Stimulated activated CD8-positive, alpha-beta memory T cell treated with anti-CD3 and anti-CD28 coated beads, Interleukin-2, amount 100 ng/mL, for 48 hours (primary cell): ENCODE measurements at places on chromosomes 6 and 20.
A peak's percentile ranks its signal among the peaks of the same experiment; 100 is the strongest.

- DNase-seq = peak; percentile 33
Observed at GRCh38 chr20:36629719-36630681, 16.0 kb downstream of the SLA2 start.

GRCh38 chr6:18835976-18836375 lies 448.8 kb downstream of the RNF144B start:
- no peak for DNase-seq

DNA sequence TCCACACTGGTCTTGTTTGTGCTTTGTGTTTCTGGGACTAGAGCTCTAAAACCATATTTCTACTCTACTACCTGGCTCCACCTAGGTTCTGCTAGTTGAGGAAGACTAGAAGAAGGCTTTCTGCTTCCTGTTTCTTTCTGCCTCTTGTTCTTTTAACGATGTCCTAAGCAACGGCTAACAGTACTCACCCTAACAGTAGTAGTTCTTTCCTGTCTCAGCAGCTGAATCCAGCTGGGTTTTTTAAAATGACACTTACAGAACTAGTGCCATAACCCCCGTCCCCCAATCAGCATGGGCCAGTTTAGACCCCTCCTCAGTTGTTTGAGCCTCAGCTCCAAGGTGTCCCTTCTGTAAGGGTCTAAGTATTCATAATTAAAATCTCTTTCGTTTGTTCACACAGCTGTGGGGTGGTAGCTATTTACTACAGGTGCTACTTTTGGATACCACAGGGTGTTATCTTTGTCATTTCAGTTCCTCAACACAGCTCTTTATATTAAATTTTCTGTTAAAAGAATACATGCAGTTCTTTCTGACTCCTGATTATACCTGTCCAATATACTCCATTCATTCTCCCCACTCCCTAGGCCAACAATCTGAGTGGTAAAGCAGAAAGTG lies 790.2 kb downstream of the DHX35 start:
- DNase-seq = no peak

- no peak for DNase-seq
Observed at GRCh38 chr6:35972471-35973367, 51.7 kb downstream of the SLC26A8 start.

DNA sequence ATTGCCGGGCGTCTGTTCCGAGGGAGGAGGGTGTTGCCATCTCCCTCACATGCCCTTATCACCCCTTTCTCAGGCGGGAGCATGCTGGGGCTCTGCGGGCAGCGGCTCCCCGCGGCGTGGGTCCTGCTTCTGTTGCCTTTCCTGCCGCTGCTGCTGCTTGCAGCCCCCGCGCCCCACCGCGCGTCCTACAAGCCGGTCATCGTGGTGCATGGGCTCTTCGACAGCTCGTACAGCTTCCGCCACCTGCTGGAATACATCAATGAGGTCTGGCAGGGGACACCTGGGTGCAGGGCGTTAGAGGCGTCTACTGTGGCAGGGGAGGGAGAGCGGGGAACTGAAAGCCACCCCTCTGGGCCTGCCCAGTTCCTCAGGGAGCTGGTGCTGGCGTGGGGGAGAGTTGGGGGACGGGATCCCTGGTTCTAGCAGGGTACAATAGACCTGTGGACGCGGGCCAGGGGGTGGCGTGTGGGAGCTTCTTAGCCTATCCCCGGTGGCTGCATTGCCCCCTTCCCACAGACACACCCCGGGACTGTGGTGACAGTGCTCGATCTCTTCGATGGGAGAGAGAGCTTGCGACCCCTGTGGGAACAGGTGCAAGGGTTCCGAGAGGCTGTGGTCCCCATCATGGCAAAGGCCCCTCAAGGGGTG lies 697 bp downstream of the PPT2 start:
- no peak for DNase-seq

GRCh38 chr6:165745492-165745891 lies 82.5 kb upstream of the PDE10A start:
- no peak for DNase-seq

GRCh38 chr20:49560646-49561045 lies 7.3 kb downstream of the PTGIS start:
- no peak for DNase-seq

GRCh38 chr6:152091201-152091600 lies 283.7 kb downstream of the ESR1 start:
- no peak for DNase-seq

DNA sequence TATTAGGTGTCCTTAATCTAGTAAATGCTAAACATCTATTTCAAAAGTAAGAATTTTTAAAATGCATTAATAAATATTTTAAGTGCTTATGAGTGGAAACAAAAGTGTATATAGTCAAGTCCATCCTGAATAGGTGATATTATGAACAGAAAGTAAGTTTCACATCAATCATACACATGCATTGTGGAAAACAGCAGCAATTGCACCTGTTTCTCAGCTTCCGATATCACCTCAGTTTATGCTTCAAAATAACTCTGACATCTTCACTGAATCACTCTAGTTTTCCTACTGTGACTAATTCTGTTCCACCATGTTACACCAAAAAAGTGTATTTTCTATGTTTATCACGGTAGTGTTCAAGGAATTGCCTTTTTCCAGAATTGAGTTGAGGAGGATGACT lies 172.6 kb upstream of the MANEA start:
- no peak for DNase-seq

GRCh38 chr6:71239694-71240093 lies 48.9 kb upstream of the OGFRL1 start:
- DNase-seq = no peak

- no peak for DNase-seq
Observed at GRCh38 chr20:47276851-47277534, 79.5 kb downstream of the ZMYND8 start.

DNA sequence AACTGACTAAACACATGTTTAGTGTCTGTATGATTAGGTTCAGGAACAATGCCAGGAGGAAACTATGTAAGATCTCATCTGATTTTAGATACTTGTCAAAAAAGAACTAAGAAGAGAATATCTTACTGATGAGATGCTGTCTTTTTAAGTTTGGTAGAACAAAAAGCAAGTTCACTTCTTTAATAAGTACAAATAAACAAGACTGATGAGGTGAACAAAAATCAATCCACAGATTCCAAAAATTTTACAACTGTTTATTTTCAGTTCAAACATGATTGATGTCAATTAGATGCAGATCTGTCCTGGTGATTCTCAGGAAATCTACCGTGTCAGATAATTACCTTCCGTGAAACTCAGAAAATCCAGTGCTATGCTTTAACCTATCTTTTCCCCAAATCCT lies 24.9 kb downstream of the EPHA7 start:
- no peak for DNase-seq

DNA sequence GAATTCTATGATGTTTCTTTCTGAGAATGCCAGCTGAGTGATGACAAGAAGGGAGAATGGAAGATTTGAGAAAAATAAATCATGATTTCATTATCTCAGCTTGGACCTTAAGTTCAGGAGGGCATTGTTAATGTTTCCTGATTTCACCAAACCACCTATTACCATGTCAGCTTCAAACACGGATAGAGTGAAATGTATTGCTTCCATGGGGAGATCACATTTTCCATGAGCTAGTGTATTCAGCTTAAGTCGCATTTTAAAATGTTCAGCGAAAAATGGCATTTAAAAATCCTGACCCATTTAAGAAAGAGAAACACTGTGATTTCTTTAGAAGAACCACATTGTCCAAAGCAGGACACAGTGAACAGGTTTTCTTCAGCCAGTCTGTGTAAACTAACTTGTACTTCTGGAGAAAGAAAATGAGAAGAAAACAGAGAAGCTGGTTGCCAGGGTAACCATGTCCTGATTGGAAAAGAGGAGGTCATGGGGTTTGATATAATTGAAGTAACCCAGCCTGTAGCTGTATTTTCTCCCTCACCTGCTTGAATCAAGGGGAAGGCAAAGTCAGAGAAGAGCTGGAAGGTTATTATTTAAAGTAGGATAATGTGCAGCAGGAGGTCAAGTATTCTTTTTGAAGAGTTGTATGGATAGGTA lies 684.1 kb upstream of the NRSN1 start:
- no peak for DNase-seq

- no peak for DNase-seq
Observed at GRCh38 chr6:160424256-160424655, 76.1 kb downstream of the SLC22A3 start.

- no peak for DNase-seq
Observed at GRCh38 chr20:60213126-60213893, 255.1 kb downstream of the CDH26 start.

DNA sequence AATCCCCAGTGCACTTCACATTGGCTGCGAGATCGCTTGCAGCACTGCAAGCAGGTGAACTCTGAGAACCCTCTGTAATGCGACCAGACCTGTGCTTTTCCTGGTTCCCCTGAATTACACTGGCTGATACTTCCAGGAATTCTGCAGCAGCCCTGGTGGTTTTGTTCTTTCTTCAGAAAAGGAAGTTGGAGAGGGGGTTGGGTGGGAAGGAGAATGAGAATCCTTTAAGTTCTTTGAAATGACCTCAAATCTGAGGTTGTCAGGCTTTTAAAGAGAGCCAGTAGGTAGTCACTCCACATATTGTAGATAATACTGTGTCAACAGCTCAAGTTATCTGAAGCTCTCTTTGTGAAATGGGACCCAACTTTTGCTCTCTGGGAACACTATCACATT lies 62.4 kb downstream of the GCNT2 start:
- no peak for DNase-seq

- DNase-seq = no peak
Observed at GRCh38 chr6:166589786-166590574, 3.5 kb upstream of the RAMACL start.

DNA sequence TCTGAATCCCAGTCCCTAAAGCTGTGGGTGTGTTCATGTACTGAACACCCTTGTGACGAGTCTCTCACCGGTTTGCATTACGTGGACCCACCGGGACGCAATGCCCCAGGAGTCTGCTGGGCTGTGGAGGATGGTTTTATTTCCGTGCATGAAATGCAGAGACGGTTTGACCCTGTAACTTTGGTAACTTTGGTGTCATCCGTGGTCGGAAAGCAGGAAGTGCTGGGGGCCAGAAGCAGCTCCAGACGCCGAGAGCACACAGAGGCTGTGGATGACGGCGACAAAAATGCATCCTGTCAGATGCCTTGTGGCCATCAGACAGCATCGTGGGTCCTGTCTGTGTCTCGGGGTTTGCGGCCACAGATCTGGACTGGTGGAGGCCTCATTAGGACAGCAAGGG lies 7.2 kb downstream of the BHLHE23 start:
- DNase-seq = no peak

DNA sequence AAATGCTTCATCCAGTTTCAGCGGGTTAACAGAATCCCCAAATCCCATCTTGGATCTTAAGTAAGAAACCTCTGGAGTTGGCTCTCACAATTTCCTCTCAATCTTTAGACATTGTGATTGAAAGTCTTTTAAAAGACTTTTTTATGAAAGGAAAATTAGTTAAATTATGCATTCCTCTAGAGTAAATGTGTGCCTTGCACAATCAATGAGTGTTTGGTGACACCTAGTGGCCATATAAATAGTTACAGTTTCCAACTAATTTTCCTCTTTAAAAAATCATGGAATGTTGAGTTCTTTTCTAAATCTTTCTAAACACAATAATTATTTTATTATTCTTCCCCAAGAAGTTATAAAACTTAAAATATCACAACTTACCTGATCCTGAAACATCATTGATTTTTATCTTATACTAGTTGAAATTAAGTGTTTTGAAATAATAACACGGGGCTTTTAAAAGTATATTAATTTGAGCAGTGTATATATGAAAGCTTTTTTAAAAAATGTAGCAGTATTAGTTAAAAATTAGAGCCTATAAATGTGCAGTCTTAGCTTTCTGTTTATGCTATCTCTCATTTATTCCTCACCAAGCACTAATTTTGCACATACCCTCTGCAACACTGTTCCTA lies 66.4 kb downstream of the PKHD1 start:
- DNase-seq = no peak

DNA sequence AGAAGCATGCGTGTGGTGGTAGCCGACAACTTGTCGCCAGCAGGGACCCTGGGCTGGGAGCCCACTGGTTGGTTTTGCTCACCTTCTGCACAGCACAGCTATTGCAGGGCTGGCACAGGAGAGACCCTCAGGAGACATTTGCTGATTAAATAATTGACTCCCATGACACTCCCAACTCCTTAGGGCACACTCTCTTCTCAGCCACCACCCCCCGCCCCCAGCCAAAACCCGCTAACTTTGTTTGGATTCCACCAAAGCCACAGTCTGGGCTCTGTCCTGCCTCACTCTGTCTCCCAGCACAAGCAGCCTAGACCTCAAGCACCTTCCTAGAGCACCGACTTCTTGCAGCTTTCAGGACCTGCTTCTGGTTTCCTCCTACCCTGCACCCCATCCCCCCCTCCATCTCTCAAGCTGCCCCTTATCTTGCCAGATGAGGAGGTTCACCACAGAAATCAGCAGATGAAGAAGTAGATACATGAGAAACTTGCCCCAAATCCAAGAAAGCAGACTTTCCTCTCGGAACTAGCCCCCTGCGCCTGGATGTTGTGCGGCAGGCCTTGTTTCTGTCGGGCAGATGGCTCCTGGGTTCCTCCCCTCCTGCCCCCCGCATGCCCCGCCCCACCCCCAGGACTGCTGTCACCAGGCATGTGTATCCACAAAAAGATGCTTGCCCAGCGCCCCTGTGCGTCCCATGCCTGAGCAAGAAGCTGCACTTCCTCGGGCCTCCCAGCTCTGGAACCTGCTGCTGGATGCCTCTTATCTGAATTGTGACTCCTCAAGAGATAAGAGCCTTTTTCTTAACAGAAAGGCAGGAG lies 35.0 kb upstream of the CD93 start:
- DNase-seq = no peak

DNA sequence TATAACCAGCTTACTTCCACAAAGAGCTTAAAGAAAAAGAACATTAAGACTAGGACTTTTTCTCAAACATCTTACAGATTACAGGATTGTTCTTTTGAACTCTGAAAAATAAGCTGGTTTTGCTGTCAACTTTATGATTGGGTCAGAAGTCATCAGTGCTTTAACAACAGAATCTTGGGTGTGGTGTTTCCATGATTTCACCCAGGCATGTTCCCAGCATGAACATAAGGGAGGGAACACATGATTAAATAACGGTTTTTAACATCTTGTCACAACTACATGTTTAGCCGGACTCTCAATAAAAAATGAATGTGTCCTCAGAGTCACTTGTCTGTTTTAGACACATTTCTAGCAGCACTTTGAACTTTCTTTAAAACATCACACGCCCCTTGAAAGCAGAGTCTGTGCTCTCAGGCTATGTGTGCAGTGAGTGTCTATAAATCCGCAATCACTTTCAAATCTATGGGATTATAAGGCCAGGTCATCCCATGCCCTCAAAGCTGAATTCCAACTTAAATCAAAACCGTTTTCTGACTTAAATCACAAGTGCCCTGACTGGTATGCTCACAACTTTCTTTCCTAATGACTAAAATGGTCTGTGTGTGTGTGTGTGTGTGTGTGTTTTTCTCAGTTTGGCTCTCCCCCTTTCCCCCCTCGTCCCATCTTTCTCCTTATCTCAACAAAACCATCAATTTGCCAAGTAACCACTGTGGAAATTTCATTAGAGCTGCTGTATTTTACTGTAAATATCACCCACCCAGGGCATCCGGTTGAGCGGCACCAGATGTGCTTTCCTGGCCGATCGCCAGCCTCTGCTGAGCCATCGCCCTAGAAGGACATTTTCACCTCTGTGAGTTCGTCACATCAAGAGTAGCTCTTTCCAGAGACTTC lies 216.8 kb upstream of the DTNBP1 start:
- DNase-seq = peak; percentile 18

GRCh38 chr6:107509506-107509905 lies 19.6 kb downstream of the SOBP start:
- no peak for DNase-seq

- DNase-seq = no peak
Observed at GRCh38 chr20:57087102-57087501, 179.3 kb downstream of the BMP7 start.
